ENCODE measurements at places on chromosomes 1 and 21.

DNA sequence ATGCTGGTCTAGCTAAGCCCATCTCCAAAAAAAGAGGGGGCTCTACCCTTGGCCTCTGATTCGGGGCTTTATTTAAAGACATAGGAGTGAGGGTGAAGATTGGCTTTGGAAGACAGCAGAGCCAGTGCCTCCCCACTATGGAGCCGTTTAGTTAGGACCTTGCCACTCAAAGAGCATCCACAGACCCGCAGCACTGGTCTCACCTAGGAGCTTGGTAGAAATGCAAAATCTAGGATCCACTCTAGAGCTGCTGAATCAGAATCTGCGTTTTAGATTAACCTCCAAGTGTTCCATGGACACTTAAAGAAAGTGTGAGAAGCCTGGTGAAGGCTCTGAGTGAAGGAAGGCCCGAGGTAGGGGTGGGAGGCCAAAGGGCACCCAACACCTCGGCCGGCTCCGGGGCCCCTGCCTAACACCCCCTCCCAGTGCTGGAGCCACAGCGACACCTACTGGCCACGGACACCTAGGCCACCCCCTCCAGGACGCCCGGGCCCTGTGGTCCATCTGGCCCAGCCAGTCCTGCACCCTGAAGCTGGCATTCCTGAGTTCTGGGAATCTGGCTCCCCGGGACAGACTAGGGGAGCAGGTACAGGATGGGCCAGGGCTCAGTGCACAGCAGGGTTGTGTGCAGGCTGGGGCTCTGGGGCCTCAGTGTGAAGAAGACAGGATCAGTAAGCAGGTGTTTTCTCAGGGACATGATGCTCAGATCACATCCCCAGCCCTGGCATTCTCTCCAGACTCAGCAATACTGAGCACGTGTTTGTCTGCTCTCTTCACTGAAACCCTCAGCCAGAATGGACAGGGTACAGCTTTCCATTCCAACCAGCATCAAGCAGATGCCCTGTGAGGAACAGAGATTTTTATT is 79.2 kb downstream of the TMEM53 start:
- peak; percentile 90 for DNase-seq

DNA sequence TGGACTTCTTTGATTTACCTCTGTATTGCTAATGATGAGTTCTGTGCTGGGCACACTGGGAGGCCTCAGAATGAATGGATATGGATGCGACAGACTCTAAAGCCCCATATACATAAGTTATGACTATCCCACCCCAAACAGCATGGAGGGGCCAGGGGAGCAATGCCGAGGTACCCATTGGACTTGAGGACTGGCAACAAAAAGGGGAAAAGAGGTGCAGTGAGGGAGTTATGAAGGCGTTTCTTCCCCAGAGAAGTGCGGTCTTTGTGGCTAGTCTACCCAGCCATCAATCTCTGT is 15.2 kb upstream of the CDCA8 start:
- DNase-seq, result no peak

- no peak for DNase-seq
These were observed 37.4 kb downstream of the GADD45A start for GRCh38 chr1:67722292-67722944.

DNA sequence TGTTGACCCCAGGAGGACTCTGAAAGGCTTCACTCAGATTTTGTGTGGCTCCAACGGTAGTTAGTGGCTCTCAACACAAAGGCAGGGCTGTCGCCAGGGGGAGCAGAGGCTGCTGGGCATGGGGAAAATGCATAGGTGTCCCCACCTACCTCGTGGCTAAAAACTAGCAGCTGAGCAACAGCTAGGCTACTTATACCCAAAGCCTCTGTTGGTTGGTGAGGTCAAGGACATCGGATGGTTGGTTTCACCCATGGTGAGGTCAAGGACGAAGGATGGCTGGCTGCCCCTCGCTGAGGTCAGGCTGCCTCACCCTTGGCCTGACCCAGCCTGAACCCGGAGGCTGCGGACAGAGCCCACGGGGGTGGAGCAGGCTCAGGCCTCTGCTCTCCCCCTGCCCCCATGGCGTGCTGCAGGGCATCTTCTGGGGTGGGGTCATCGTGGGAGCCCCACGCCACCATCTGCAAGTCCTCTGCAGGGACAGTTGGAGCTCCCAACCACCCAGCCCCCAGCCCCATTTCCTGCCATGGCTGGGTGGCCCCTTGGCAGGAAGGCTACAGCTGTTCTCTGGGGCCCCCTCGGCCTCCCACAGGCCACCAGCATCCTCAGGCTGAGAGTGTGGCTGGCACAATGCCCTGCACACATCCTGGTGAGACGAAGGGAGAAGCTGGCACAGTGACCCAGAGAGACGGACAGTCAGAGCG is 8.5 kb upstream of the GNB1 start:
- no peak for DNase-seq

- DNase-seq, result no peak
These were observed 132.8 kb downstream of the FGGY start for GRCh38 chr1:59429656-59430055.

GRCh38 chr1:96522927-96523326 is 198.7 kb upstream of the PTBP2 start:
- DNase-seq, result no peak

DNA sequence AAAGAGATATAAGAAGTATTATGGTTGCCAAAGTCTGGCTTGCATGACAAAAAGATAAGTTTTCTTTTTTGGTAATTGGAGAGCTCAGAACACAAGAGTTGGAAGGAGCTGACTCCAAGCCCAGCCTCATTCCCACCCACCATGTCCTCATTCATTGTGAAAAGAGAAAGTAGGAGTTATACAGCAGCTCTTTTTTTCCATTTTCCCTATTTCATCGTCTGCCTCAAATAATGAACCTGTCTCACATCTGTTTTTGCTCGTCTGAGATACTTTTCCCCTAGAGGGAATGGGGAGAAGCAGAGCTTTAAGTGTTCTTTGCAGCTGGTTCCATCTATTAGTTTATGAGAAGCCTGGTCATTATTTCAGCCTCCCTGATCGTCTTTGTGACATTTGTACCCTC is 34.7 kb downstream of the AGT start:
- DNase-seq, result no peak

GRCh38 chr1:77253211-77253610 is 28.6 kb upstream of the AK5 start:
- DNase-seq, result no peak

DNA sequence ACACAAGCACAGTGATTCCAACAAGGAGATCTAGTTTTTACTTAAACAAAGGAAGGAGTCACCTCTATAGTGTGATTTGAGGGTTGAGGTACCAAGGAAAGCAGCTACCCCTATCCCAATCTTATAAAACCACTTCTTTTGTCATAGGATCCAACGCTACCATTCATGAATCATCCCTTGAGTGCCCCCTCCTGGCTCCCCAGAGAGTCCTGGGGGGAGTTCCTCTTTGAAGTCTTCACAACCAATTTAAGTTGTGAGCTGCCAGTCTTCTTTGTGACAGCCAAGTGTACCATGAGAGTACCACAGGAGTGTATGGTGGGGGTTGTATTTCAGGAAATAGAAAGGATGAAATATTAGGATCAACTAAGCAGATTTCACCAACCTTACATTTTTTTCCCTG is 39.1 kb upstream of the NHLH2 start:
- DNase-seq, result peak; percentile 52

Data from suppressor macrophage (primary cell).